Renal cortex interstitium (tissue), 15 donors: ENCODE measurements at places on chromosomes 6 and 20.

GRCh38 chr6:38143191-38144150 is 323.9 kb downstream of the ZFAND3 start:
- no peak for DNase-seq

DNA sequence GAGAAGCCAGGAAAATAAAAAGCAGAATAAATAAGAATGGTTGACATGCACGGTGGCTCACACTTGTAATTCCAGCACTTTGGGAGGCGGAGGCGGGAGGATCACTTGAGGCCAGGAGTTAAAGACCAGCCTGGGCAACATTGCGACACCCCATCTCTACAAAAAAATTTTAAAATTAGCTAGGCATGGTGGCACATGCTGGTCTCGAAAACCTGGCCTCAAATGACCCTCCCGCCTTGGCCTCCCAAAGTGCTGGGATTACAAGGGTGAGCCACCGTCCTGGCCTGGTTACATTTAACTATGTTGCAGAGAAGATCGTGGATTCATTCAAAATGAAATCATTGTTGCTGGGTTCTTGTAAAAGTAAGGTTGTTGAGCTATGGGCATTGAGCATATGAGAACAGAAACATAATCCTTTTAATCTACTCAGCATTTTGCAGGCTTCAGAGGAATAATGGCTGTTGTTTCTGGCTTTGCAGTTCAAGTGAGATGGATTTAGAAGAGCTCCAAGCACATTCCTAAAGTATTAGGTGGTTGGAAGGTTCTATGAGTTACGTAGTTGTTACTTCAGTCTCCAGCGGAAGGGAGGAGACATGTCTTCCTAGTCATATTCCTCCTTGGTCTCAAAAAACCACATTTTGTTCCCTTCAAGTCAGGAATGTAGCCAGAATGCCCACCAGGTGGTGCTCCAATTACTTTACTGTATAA is 45.6 kb upstream of the RAB23 start:
- DNase-seq: no peak

- DNase-seq: no peak
Measured at GRCh38 chr6:26056583-26057350, 30.5 kb upstream of the HFE start.

DNA sequence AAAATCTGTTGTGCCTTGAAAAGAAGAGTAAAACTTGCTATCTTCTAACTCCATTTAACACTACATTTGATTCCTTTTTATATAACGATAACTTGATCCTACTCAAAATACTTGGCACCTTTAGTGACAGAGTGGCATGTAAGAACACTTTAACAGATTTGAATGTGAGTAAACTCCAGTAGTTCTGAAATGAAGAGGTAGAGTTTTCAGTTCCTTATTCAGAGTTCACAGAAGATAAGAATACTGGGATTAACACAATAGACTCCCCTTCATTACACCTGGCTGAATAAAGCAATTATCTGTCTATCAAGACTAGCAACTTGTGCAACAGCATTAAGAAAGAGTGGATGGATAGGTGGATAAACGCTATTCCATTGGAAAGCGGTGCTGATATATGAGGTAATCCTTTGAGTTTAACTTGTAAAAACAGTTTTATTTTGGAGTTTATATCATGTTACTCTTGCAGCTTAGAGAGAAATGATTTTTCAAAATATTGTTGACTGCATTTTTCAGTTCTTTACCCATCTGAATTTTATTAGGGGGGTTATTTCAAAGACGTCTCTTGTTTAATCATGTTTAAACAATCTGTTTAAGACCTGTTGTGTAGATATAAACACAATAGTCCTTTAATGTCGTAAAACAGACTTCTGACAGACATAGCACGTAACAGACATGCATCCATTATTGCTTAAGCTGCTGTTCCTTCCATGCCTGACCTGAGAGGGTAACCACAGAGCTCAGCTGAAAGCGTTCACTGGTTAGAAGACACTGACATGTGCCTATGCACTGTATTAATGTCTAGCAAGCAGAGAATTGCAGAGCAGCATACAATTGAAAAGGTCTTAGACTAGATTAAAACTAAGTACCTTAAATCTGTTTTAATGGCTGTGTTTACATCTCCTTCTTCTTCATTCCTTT is 102.4 kb upstream of the SUPT3H start:
- DNase-seq: no peak

DNA sequence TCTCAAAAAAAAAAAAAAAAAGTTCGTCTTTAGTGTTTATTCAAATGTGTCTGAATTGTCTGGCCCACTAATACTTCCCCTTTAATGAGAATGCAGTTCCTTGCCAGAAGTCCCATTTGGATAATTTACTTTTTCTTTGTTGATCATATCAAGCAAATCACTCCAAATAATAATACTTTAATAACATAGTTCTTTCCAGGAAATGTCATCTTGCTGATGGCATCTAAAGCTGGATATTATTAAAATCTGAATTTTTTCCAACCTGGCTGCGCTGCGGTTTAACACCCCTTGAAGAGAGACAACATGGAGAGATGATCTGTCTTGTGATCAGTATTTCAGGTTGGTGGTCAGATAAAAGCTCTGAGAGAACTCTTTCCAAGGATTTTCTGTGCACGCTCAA is 111.2 kb upstream of the CNKSR3 start:
- DNase-seq: no peak

DNA sequence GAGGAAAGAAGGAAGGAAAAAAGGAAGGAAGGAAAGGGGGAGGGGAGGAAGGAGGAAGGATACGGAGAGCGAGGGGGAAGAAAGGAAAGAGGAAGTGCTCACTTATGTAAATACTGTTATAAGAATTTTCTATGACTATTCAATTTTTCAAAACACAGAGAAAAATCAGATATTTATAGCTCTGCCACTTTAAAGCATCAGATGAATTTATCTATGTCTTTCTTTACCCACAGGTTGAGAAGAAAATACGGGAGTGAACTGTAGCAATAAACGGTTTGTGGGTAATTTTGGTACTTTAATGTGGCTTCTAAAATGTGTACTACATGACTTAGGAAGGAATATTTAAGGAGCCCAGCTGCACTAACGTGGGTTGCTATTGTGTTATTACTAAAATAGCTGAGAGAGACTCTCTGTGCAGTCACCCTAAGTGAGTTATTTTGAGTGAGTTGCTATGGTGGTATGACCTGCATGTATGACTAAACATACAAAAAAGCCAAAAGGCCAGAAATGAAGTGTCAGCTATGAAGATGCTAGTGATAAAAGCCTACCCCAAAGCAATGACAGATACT is 225.5 kb downstream of the SOD2 start:
- DNase-seq: no peak

DNA sequence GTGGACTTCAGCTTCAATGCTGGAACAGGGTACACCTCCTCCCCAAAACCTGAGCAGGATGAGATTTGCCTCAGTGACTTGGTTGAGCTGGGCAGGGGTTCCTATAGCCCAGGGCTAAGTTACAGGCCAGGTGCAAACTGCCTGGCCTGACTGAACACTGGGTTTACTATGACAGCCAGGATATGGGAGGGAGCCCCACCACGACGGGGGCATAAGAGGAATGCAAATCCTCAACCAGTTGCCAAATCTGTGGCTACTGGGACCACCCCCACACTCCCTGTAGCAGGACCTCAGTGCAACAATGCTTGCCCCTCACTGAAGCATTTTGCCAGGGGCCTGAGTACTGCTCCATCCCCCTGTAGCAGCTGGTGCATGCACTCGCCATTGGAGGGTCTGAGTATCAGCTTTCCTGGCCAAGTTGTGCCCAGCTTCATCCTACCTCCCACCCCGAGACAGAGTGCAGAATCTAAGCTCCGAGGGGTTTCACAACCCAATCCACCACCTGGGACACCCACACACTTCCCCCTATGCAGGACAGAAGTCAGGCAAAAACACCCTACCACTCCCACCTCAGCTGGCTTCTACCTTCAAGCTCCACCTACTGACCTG is 27.6 kb downstream of the TREML4 start:
- DNase-seq: no peak

GRCh38 chr6:41371992-41372831 is 36.8 kb downstream of the NCR2 start:
- peak; percentile 46 for DNase-seq

DNA sequence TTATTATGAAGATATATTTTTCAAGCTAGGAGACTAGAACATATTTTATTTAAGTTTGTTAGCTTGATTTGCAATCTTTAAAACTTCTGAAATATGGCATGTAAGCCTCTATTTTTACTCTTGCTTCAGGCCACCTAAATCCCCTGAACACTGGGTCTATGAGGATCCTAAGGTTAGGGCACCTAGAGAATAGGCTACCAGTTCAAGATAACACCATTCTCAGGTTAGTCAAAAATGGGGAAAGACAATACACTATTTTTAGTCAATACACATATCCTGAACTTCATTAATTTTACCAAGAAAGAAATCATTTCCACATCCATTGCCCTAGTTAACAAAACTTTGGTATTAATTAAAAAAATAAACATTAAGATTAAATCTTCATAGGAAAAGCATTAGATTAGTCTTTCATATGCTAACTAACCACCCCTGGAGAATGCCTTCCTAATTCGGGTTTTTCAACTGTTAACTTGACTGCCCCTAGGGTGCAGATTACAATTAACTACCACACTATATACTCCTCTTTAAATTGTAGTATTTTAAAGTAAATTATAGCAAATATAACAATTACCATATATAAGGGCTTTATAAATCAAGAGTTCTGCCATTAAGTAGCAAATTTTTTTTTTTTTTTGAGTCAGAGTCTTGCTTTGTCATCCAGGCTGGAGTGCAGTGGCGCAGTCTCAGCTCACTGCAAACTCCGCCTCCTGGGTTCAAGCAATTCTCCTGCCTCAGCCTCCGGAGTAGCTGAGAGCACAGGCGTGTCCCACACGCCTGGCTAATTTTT is 6.7 kb upstream of the HSF2 start:
- no peak for DNase-seq

DNA sequence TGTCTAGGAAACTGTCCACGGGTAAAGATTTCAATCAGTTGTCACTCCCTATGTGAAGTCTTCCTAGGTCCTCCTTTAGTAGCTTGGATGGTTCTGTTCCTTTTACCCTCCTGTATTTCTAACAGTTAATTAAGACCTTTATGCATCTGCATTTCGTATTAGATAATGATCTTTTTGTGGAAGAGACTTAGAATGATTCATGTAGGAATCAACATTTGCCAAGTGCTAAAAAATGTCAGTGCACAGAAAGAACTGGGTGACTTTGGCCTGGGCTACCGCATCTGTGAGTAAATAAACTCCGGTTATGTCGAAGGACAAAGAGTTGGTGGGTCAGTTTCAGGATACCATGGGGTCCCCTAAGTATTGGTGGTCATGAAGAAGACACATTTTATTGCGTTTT is 918.0 kb downstream of the TFAP2A start:
- no peak for DNase-seq

DNA sequence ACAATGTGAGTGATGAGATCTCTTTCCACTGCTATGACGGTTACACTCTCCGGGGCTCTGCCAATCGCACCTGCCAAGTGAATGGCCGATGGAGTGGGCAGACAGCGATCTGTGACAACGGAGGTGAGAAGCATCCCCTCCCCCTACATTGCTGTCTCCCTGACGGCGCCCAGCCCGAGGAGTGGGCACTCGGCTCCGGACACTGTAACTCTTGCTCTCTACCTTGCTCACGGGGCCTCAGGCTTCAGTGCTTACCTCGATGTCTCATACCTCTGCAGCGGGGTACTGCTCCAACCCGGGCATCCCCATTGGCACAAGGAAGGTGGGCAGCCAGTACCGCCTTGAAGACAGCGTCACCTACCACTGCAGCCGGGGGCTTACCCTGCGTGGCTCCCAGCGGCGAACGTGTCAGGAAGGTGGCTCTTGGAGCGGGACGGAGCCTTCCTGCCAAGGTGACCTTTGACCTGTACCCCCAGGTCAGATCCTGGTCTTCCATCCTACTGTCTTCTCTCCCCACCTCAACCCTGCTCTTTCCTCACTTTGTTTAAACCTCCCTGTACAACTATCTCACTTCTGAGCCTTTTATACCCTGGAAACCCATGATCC is 1.3 kb downstream of the CFB start:
- no peak for DNase-seq

DNA sequence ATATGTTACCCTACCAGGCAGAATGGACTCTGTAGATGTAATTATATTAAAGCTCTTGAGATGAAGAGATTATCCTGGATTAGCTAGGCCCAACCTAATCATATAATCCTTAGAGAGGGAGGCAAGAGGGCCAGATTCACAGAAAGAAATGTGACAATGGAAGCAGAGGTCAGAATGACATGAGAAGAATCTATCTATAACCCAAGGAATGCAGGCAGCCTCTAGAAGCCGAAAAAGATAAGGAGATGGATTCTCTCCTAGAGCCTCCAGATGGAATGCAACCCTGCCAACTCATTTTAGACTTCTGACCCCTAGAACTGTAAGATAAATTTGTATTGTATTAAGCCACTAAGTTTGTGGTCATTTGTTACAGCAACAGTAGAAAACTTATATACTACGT is 12.3 kb downstream of the PXT1 start:
- DNase-seq: no peak

- DNase-seq: no peak
Measured at GRCh38 chr20:3932681-3933080, 43.5 kb downstream of the PANK2 start.

GRCh38 chr6:135637701-135638100 is 140.2 kb upstream of the AHI1 start:
- no peak for DNase-seq

GRCh38 chr6:7085911-7086310 is 21.9 kb upstream of the RREB1 start:
- DNase-seq: no peak

DNA sequence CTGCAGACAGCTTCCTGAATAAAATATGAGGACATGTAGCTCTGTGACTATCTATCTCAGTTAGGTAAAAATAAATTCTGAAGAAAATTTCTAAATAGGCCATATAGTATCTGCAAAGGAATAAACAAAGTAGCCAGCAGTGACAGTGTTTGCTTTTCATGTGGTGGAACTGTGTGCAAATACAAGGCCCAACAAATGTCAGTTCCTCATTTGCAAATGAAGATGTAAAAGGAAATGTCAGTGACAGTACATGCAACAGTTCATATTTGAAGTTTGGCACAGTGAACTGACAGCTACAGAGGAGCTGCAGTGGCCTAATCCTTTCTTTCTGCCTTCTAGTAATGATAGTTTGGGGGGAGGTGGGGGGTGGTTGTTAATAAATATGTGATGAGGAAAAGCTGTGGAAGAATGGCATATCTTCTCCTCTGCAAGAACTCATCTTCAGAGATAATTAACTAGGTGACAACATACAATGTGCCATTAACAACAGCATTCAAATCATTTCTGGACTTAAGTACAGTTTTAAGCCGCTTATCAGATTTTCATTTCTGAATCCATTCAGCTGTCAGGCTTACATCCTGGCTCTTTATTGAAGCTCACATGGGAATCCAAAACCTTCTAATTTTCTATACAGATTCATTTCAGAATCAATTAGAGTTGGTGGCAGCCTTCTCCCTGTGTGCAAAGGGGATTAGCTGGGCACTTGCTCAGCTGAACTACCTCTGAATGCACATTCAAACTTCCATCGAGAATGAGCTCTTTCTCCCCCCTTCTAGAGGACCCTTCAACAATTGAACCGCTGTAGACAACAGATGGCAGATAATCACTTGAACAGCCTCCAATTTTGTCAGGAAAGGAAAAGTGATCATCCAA is 1059.0 kb upstream of the EPHA7 start:
- no peak for DNase-seq

GRCh38 chr20:17992847-17993513 is 24.2 kb downstream of the MGME1 start:
- no peak for DNase-seq

- no peak for DNase-seq
Measured at GRCh38 chr6:3283241-3283640, 24.5 kb downstream of the PSMG4 start.
